ENCODE measurements at places on chromosomes 3 and 15.

DNA sequence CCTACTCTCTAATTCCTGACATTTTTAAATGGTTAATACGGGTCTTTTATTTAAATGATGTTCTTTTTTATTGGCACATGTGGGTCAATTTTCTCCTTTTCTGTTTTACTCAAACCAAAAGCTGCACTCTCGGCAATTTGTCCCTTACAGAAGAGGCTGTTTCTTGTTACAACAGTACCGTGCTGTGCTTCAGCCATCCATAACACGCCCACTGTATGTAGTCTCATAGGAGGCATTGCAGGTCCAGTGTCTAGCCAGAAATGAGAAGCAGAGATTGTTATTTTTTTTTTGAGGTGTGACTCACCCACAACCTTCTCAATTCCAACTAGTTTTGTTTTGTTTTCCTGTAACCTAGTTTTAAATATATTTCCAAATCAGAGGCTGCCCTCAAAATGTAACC lies 164.6 kb downstream of the GMNC start:
- no peak for DNase-seq

- no peak for DNase-seq
Measured at GRCh38 chr3:62439978-62440377, 66.6 kb upstream of the FEZF2 start.

- DNase-seq: no peak
Measured at GRCh38 chr3:76733073-76733759, 306.7 kb upstream of the ROBO2 start.

GRCh38 chr3:175764722-175765121 lies 905.6 kb downstream of the NAALADL2 start:
- no peak for DNase-seq

DNA sequence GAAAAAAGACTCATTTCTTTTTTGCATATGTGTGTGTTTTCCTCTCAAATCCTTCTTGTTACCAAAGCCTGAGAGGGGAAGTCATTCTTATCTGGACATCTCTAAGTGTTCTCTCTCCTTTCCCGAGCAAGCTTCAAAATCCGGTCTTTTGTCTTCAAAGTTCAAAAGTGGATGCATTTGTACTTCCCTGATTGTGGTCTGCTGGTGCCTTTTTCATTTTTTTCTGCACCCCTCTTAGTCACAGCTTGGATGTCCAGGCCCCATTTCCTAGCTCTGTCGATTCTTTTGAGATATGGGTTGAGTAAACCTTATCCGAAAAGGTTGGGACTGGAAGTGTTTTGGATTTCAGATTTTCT lies 34.8 kb downstream of the EHD4 start:
- no peak for DNase-seq

GRCh38 chr3:49530231-49530630 lies 24.0 kb upstream of the BSN start:
- no peak for DNase-seq

Data from CD4-positive, alpha-beta T cell treated with Interleukin-21 for 1 hour (primary cell).